Stimulated activated CD8-positive, alpha-beta memory T cell treated with anti-CD3 and anti-CD28 coated beads, Interleukin-2, amount 100 ng/mL, for 1 hour (primary cell): ENCODE measurements at places on chromosomes 4 and X.
A peak's percentile ranks its signal among the peaks of the same experiment; 100 is the strongest.

DNA sequence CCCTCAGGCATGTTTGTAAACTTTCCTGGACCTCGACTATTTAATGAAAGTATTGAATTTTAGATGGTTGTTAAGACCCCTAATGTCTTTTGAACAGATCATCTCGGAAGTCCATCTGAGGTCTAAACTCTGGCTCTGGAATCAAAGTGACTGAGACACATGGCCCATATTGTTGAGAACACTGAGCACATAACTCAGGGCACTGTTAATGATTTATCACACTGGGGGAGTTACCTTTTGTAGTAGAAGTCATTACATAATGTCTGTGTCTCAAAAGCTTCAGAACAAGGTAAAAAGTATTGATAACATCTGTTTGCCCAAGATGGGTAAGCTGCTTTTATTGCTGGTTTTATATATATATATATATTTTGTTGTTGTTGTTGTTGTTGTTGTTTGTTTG lies 103.4 kb upstream of the HS3ST1 start:
- DNase-seq: no peak

GRCh38 chr4:185244763-185245162 lies 35.4 kb downstream of the SNX25 start:
- DNase-seq: no peak

GRCh38 chrX:155086202-155086840 lies 15.0 kb downstream of the BRCC3 start:
- DNase-seq: no peak

- DNase-seq: no peak
Observed at GRCh38 chrX:49192722-49193328, 6.7 kb upstream of the PRICKLE3 start.

- peak; percentile 18 for DNase-seq
Observed at GRCh38 chrX:154019633-154020528, at the start of gene IRAK1. Gene IRAK1, minus strand, starts transcription at chrX:154019902. Its CDS starts 90 bp downstream, at chrX:154019812.

DNA sequence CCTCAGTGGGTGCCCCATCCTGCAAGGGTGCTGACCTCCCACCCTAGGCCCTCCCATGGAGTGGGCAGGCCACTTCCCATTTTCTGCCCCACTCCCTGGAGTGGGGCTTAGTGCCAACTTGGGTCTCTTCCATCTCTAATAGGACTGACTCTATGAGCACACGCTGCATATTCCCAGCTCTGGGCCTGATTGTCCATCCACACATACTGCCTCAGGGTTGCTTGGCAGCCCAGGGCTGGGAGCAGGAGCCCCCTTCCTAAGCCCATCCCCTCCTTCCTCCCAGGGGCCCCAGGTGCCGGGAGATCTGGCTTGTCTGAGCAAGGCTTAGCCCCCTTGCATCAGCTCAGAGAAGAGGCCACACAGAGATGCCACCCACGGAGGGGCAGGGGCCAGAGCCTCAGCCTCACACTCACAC lies 55.1 kb downstream of the PJA1 start:
- DNase-seq: no peak
